ENCODE measurements at places on chromosomes 2 and 18. TPM values are rescaled to one million over a fixed set of nuclear protein-coding genes. Genes with fewer than 3 reads are reported as not detected.

Gene SP5
- 0.09 TPM for total RNA-seq

GRCh38 chr2:228624733-228625132 lies 443.2 kb upstream of the SPHKAP start:
- no peaks in the 10 kb centered on the region for H3K27me3 ChIP-seq
- no peaks in the 10 kb centered on the region for H3K36me3 ChIP-seq
- no peak for DNase-seq
- no peak overlapping the region for H3K4me3 ChIP-seq
- no peak overlapping the region for H3K27ac ChIP-seq

DNA sequence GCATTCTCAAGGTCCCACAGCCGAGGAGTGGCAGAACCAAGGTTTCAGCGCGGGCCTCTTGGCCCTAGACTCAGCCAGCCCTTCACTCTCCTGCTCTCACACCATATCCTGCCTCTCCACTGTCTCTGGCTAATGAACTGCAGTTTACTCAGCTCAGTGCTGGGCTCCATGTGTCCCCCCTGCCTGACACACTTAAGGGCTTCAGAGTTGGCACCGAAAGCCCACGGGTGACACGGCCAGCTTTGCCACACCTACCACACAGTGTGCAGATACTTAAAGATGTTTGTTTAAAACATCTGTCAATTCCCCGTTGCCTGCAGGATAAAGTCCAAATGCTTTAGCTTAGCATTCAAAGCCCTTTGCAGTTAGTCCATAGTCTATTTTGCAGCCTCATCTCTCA lies 241.2 kb downstream of the SEPTIN10 start:
- no peaks in the 10 kb centered on the region for H3K27me3 ChIP-seq
- H3K4me3 ChIP-seq: no peak overlapping the region
- no peak overlapping the region for H3K27ac ChIP-seq
- H3K36me3 ChIP-seq: no peaks in the 10 kb centered on the region
- DNase-seq: no peak

DNA sequence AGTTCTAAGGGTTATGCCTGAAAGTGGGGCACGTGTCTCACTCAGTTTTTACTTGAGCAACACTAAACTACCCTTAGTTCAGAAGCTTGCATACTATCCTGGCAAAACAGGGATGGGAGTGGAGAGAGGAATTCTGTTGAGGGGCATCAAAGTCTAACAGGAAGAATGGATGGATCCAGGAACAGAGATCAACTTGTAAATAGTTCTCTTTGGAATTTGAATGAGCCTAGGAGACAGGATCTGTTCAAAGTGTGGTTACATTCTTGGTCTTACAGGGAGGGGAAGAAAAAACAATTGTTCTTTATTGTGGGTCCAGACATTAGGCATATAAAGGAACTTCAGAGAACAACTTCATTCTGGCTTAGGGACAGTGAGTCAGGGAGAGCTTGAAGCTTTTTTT lies 560.2 kb downstream of the CNTNAP5 start:
- no peaks in the 10 kb centered on the region for H3K4me1 ChIP-seq
- H3K36me3 ChIP-seq: no peaks in the 10 kb centered on the region
- H3K4me3 ChIP-seq: no peak overlapping the region
- no peak overlapping the region for H3K27ac ChIP-seq

Gene MPP4
- total RNA-seq: not detected

Gene NDUFV2
- 360 TPM for total RNA-seq

DNA sequence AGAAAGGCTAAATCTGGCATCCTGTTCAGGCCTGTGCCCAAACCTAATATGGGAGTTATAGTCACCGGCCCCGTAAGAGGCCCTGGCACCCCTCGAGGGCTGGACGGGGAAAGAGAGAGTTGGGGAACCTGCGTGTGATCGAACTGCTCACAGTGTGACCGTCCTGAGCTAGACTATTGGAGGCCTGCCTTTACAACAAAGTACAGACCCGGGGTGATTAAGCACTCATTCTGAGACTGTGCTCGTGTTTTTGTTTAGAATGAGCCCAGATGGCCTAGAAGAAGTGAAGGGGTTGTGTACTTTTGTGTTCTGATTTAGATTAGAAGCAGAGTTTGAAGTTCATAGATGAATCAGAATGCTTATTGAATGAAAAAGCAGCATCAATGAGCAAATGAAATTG lies 115.3 kb downstream of the ACOXL start:
- no peak for DNase-seq
- H3K4me1 ChIP-seq: peaks cover 77% of the 10 kb centered on the region
- H3K4me3 ChIP-seq: no peak overlapping the region
- peaks cover 14% of the 10 kb centered on the region for H3K27me3 ChIP-seq
- H3K27ac ChIP-seq: peak overlapping the region; percentile 97
- peaks cover 1% of the 10 kb centered on the region for H3K36me3 ChIP-seq

Gene B3GNT7
- total RNA-seq: not detected

DNA sequence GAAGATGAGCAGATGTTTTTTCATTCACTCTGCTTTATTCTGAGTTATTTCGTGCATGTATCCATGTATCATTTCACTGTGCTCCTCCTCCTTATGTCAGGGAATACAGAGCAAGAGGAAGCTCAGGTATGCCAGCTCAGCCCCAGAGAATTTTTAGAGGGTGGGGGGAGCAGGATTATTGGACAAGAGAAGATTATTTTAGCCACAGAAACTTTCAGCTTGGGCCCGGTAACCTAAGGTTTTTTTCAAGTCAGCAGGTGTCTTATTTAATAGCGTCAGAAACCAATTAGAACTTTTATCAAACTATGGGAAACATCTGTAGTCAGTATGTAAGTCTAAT lies 232.9 kb upstream of the SIX3 start:
- H3K27me3 ChIP-seq: no peaks in the 10 kb centered on the region
- no peak for DNase-seq
- no peak overlapping the region for H3K27ac ChIP-seq
- H3K4me1 ChIP-seq: peaks cover 3% of the 10 kb centered on the region
- H3K4me3 ChIP-seq: no peak overlapping the region
- no peaks in the 10 kb centered on the region for H3K36me3 ChIP-seq

DNA sequence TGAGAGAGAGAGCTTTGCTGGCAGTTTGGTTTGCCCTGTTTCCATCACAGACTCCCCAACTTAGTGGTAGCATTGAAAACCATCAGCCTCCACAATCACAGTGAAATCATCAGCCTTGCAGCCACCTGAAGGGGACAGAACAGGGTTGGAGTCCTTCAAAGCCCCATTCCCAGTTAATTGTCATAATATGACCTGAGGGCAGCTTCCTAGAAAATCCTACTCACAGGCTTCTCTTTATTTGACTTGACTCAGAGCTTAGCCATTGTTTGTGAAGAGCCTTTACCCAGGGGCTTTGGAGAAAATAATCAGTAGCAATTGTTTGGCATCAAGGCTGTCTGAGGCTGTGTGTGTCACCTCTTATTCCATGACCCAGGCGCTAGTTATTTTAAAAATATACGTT lies 308.7 kb downstream of the CBLN2 start:
- no peak overlapping the region for H3K4me3 ChIP-seq
- no peaks in the 10 kb centered on the region for H3K4me1 ChIP-seq
- H3K27ac ChIP-seq: no peak overlapping the region
- no peaks in the 10 kb centered on the region for H3K36me3 ChIP-seq
- no peak for DNase-seq

Gene CYP26B1
- not detected for total RNA-seq

Gene LONRF2
- 0.23 TPM for total RNA-seq

- H3K36me3 ChIP-seq: no peaks in the 10 kb centered on the region
- no peak overlapping the region for H3K4me3 ChIP-seq
- no peaks in the 10 kb centered on the region for H3K27me3 ChIP-seq
- no peak for DNase-seq
Observed at GRCh38 chr2:109402980-109403840, 210.6 kb downstream of the SEPTIN10 start.

DNA sequence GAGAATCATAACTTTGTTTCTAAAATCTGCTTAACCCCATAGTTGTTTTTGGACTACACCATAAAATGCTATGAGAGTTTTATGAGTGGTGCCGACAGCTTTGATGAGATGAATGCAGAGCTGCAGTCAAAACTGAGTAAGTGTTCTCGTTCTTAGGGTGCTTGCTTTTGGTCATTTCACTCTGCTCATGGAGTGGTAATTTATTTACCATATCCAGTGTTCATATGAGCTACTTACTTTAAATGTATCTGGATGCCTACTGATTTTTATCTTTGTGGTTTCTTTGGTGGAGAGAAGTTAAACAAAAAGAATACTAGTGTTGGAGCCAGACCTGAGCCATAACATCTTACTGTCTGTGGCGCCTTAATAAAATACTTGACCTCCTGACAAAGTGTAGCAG lies 16.4 kb downstream of the NDC80 start:
- H3K36me3 ChIP-seq: peaks cover 45% of the 10 kb centered on the region
- H3K27ac ChIP-seq: peak overlapping the region; percentile 22
- H3K4me1 ChIP-seq: peaks cover 37% of the 10 kb centered on the region
- no peaks in the 10 kb centered on the region for H3K27me3 ChIP-seq
- DNase-seq: no peak

Gene CLHC1
- total RNA-seq: 7.3 TPM

GRCh38 chr2:202290316-202290715 lies 24.8 kb downstream of the NOP58 start:
- peaks cover 71% of the 10 kb centered on the region for H3K36me3 ChIP-seq
- DNase-seq: no peak
- H3K4me3 ChIP-seq: no peak overlapping the region
- H3K27me3 ChIP-seq: no peaks in the 10 kb centered on the region

Gene NRBP1
- 94.7 TPM for total RNA-seq

Gene FMNL2
- total RNA-seq: 14.9 TPM

- DNase-seq: no peak
- H3K36me3 ChIP-seq: no peaks in the 10 kb centered on the region
- peaks cover 57% of the 10 kb centered on the region for H3K4me1 ChIP-seq
- H3K27me3 ChIP-seq: peaks cover 8% of the 10 kb centered on the region
- H3K27ac ChIP-seq: peak overlapping the region; percentile 52
Observed at GRCh38 chr2:65357959-65358294, 74.5 kb downstream of the SPRED2 start.

DNA sequence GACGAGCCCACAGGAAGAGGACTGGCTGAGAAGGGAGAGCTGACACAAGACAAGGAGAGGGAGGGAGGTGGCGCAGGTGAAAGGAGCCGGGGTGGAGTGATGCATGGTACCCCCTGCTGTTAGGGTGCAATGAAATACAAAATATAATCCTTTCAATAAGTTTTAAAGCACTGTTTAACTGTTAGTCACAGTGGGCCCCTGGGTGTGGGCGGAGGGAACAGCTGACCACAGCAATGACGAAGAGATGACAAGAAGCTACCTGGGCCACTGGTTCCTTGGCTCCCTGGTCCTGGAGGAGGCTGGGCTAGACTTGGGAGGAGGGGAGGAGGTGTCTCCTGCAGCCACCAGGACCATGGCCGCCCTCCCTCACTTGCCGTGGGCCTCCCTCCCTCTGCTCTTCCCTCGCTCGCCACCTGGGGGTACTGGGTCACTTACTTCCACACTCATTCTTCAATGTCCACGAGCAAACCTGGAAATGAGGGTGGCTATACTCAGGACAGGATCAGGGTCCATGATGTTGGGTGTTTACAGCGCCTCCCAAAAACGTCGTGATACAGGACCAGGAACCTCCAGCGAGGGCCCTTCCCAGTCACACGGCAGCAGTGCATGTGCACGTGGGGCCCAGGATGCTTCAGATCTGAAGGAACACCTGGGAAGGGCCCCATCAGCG lies 196.1 kb downstream of the ANKRD30B start:
- H3K4me1 ChIP-seq: no peaks in the 10 kb centered on the region
- no peak overlapping the region for H3K4me3 ChIP-seq
- H3K27me3 ChIP-seq: no peaks in the 10 kb centered on the region

- no peak for DNase-seq
- no peak overlapping the region for H3K27ac ChIP-seq
- no peaks in the 10 kb centered on the region for H3K27me3 ChIP-seq
- no peak overlapping the region for H3K4me3 ChIP-seq
- peaks cover 12% of the 10 kb centered on the region for H3K36me3 ChIP-seq
Observed at GRCh38 chr2:239240414-239240881, 160.4 kb downstream of the HDAC4 start.

GRCh38 chr2:6310256-6311215 lies 555.2 kb downstream of the CMPK2 start:
- no peaks in the 10 kb centered on the region for H3K4me1 ChIP-seq
- H3K27me3 ChIP-seq: no peaks in the 10 kb centered on the region
- H3K4me3 ChIP-seq: no peak overlapping the region
- H3K27ac ChIP-seq: no peak overlapping the region
- no peaks in the 10 kb centered on the region for H3K36me3 ChIP-seq
- no peak for DNase-seq

DNA sequence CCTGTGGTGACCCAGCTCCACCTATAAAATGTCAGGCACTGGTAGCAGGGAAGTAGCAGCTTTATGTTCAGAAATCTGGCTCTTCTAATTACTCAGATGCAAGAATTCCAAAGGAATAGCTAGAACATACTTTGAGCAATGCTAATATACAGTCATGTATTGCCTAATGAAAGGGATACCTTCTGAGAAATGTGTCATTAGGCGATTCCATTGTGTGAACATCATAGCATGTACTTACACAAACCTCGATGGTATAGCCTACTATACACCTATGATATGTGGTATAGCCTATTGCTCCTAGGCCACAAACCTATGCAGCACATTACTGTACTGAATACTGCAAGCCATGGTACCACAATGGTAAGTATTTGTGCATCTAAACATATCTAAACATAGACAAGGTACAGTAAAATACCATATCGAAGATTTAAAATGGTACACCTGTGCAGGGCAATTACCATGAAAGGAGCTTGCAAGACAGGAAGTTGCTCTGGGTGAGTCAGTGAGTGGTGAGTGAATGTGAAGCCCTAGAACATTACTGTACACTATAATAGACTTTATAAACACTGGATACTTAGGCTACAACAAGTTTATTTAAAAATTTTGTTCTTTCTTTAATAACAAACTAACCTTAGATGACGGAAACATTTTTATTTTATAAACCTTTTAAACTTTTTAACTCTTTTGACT lies 50.3 kb upstream of the ETAA1 start:
- no peak overlapping the region for H3K4me3 ChIP-seq
- no peak overlapping the region for H3K27ac ChIP-seq
- no peak for DNase-seq
- H3K4me1 ChIP-seq: no peaks in the 10 kb centered on the region
- H3K36me3 ChIP-seq: no peaks in the 10 kb centered on the region
- peaks cover 1% of the 10 kb centered on the region for H3K27me3 ChIP-seq

GRCh38 chr2:231321021-231321420 lies 74.5 kb upstream of the B3GNT7 start:
- peaks cover 5% of the 10 kb centered on the region for H3K4me1 ChIP-seq
- no peak overlapping the region for H3K4me3 ChIP-seq
- no peak overlapping the region for H3K27ac ChIP-seq
- no peaks in the 10 kb centered on the region for H3K36me3 ChIP-seq

DNA sequence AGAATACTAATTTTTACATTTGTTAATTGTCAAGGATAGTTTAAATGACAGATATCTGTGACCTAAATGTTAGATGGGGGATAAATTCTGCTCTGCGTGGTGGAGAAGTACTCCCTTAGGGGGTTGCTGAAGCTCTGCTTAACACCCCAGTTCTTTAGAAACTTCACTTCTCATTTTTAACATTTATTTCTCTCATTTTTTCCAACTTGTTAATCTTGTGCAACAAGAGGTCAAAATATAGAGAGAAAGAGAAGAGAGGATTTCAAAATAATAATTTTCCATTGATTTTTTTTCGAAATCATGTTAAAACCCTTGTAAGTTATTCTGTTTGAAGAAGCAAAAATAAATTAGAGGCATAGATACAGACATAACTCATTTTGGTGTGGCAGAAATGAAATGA lies 61.3 kb upstream of the SLC8A1 start:
- DNase-seq: no peak
- H3K4me1 ChIP-seq: no peaks in the 10 kb centered on the region
- H3K36me3 ChIP-seq: no peaks in the 10 kb centered on the region
- H3K27ac ChIP-seq: no peak overlapping the region
- H3K27me3 ChIP-seq: peaks cover 1% of the 10 kb centered on the region
- no peak overlapping the region for H3K4me3 ChIP-seq
